Stimulated activated CD8-positive, alpha-beta memory T cell treated with anti-CD3 and anti-CD28 coated beads, Interleukin-2, amount 100 ng/mL, for 1 hour (primary cell): ENCODE measurements at places on chromosomes 12 and 14.

DNA sequence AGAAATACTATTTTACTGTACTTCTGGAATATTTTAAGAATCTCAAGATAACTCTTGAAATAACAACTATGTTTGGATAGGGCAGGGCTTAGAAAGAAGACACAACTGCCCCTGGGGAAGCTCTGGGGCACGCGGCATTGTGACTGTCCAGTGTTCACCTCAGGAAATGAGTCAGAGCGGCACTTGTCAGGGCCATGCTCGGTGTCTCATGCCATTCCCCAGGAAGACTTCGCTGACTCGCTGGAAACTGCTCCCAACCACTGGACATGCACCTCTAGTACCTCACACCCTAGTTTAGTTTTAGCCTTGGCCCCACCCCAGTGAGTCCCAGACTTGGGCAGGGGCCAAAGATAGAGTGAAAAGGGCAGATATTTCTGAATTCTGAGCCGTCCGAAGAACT is 192.0 kb downstream of the TTC7B start:
- DNase-seq = no peak

DNA sequence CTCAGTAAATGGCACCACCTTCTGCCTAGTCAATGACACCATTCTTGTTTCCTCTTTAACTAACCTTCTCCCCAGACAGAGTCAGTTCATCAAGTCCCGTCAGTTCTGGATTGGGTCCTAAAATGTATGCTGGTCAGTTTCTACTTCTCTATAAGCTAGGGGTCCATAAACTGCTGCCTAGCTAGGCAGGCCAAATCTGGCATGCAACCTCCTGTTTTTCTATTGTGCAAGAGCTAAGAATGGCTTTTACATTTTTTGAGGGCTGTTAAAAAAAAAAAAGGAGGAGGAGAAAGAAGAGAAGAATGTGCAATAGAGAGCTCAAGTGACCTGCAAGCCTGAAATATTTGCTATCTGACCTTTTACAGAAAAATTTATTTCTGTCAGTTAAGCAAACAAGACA is 6.4 kb upstream of the TMED10 start:
- no peak for DNase-seq

- DNase-seq = no peak
These were observed 506.9 kb downstream of the FOXG1 start for GRCh38 chr14:29273513-29273912.

GRCh38 chr12:93022603-93023340 is 93.7 kb upstream of the EEA1 start:
- DNase-seq = no peak

DNA sequence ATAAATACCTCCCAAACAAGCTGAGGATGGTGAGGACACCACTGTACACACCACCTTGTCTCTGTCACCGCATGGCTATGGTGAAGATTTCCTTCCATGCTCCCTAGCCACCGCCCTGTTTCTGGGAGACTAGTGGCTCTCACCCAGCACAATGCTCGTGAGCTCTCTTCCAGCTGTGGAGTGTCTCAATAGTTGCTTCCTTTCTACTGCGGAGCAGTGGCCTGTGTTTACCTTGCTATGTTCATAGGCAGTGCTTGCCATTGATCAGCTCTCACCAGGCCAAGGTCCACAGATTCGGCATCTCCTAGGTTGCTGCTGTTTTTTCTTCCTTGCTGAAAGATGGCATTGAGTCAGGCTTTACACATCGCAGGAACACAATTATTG is 313.6 kb upstream of the RTL1 start:
- DNase-seq = no peak

- DNase-seq = no peak
These were observed 163.2 kb upstream of the ARID2 start for GRCh38 chr12:45566257-45566656.

- no peak for DNase-seq
These were observed 90.3 kb downstream of the FAR2 start for GRCh38 chr12:29239336-29239735.

DNA sequence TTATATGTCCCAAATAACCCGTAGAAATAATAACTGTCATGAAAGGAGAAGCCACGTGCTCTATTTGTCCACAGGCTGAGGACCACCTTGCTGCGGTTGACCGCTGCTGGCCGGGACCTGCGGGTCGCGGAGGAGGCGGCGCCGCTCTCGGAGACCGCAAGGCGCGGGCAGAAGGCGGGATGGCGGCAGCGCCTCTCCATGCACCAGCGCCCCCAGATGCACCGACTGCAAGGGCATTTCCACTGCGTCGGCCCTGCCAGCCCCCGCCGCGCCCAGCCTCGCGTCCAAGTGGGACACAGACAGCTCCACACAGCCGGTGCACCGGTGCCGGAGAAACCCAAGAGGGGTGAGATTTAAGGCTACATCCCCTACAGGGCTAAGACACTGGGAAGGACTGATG is 21.0 kb downstream of the RPGRIP1 start:
- no peak for DNase-seq

GRCh38 chr14:80959496-80959895 is 4.1 kb downstream of the TSHR start:
- DNase-seq = peak; percentile 3

DNA sequence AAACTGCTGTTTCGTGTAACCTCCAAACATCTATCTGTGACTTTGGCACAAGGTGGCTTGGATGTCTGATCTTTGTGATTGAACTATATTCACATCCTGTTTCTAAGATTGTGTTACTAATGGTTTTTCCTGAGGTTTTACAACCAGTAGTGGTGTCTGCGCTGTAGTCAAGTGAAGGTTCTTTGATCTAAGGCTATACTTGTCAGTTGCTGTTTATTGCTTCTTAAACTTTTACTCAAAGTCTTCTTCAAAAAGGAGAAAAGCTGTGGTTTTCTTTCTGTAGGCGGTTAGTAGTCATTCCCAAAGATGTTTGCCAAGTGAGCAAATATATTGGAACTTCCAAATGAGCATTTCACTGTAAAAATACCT is 12.3 kb upstream of the CALM1 start:
- DNase-seq = no peak
